NCI-H187 (cell line): ENCODE measurements at places on chromosomes 2 and 18.

- DNase-seq, result no peak
Measured at GRCh38 chr2:86357392-86357963, 20.1 kb upstream of the REEP1 start.

- no peak for DNase-seq
Measured at GRCh38 chr2:132860220-132860619, 190.2 kb upstream of the LYPD1 start.

GRCh38 chr2:70779911-70780545, 10.4 kb downstream of the FIGLA start:
- no peak for DNase-seq

DNA sequence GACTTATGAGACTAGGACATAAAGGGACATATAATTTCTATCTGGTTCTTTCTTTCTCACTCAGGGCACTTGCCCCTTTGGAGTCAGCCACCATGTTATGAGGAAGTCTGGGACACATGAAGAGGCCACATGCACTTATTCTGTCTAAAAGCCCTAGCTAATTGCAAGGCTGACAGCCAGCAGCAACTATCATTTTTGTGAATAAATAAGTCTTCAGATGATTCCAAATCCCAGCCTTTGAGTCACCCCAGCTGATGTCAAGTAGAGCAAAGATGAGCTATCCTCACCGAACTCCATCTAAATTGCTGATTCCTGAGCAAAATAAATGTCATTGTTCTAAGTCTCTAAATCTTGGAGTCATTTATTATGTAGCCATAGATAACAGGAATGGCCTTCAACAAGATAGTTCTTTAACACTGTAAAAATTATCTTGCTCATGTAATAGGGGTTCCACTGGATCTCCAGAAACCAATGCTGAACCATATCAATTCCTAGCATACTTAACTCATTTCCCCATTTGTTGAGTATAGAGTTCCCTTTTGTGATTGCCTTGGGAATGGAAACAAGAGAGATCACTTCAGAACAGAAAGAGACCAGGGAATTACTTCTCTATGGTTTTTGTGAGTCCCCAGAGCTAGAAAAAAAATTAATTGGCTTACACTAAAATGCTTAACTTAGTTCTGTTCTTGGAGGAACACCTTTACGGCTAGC, 50.6 kb upstream of the FN1 start:
- DNase-seq, result no peak

DNA sequence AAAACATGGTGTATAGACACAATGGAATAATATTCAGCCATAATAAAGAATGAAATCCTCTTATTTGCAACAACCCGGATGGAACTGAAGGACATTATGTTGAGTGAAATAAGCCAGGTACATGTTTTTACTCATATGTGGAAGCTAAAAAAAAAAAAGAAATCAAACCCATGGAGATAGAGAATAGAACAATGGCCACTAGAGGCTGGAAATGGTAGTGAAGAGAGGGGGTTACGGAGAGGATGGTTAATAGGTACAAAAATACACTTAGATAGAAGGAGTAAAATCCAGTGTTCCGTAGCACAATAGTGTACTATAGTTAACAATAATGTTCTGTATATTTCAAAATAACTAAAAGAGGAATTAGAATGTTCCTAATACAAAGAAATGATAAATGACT, 12.8 kb upstream of the KIAA2012 start:
- no peak for DNase-seq

DNA sequence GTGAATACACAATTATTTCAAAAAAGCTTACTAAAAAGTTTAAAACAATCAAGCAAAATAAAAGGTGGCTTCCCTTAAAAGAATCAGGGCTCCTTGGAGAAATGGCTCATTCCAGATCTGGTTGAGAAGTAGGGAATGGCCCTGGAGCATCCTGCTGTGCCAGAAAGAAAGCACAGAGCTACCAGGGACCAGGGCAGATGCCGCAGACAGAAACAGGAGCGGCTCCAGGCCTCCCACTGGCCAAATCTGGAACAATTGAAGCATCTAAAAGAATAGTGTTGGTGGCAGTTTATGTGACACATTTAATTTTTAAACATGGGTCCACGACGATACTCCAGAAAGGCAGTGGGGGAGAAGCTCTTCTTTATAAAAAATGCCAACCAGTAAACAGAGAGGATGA, 75.5 kb downstream of the GBX2 start:
- DNase-seq, result no peak

GRCh38 chr2:176999301-176999700, 213.3 kb upstream of the HNRNPA3 start:
- no peak for DNase-seq

GRCh38 chr2:118473241-118473640, 374.2 kb downstream of the EN1 start:
- DNase-seq, result no peak

DNA sequence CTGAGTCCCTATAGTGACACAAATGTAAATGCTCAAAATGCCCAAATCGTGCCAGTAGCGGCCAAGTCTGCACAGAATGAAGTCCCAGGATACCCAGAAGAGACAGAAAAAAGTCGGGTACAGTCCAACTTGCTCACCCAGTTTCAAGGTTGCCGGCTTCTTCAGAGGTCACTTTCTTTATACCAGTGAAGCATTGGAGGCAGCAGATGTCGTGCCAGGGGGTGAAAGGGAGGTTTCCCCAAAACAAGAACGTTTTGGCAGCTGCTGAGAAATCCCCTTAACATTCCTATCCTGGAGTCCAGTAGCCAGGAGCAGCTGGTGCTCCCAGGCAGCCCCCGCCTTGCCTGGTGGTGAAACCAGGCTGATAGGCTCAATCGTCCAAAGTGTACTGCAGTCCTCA, 58.1 kb upstream of the MCFD2 start:
- DNase-seq, result no peak

GRCh38 chr2:220068846-220069245, 441.4 kb downstream of the SLC4A3 start:
- DNase-seq, result no peak

DNA sequence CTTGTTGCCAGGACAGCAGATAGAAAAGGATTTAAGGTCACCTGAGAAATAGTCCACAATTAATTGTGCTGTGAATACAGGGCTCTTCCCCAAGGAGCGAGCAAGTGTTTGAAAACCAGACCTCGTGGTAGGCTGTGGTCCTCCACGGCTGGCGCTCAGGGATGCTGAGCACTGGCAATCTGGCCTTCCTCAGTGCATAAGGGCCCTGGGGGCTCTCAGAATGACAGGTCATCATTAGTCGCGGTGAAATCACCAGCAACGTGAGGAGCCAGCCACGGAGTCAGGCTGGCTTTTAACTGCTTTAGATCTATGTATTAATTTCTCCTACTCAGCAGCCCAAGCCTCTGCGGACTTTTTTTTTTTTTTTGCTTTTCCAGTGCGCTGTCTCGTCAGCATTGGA, 148.5 kb downstream of the FHOD3 start:
- no peak for DNase-seq
